ENCODE measurements at places on chromosomes 13 and 19.

DNA sequence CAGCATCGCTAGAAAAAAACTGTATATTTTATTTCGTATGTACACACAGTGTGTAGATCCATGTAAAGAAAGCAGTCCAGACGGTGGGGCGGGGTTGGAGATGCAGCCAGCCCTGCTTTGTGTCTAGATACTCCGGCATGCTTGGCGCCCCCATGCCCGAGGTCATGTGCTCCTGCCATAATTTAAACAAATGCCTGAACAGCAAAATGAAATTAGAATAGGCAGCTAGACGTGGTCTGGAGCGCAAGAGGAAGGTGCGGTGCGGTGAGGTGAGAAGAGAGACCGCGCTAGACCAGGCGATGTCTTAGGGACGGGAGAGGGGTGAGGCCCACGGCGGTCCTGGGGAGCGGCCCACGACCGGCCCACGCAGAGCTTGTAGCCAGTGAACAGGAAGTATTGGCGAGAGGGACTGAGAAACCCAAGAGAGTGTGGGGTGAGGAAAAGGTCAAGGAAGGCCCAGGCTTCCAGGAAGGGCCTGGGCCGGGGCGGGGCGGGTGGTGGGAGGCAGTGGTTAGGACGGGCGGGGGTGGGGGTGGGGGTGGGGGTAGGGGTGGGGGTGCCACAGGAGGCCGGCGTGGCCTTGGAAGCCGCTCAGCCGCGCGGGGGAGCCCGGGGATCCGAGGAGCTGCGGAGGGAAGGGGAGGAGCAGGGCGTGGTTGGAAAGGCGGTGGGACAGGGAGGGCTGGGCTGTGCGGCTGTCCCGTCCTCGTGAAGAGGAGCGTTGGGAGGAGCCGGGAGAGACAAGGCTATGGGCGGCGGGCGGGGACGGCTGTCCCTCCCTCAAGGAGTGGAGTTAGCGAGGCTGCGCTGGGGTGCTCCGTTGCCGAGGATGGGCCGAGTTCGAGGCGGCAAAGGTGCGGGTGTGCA, 254.7 kb upstream of the SGCG start:
- DNase-seq = peak; percentile 82

- DNase-seq = no peak
These were observed 43.5 kb upstream of the PCCA start for GRCh38 chr13:100045355-100045754.

DNA sequence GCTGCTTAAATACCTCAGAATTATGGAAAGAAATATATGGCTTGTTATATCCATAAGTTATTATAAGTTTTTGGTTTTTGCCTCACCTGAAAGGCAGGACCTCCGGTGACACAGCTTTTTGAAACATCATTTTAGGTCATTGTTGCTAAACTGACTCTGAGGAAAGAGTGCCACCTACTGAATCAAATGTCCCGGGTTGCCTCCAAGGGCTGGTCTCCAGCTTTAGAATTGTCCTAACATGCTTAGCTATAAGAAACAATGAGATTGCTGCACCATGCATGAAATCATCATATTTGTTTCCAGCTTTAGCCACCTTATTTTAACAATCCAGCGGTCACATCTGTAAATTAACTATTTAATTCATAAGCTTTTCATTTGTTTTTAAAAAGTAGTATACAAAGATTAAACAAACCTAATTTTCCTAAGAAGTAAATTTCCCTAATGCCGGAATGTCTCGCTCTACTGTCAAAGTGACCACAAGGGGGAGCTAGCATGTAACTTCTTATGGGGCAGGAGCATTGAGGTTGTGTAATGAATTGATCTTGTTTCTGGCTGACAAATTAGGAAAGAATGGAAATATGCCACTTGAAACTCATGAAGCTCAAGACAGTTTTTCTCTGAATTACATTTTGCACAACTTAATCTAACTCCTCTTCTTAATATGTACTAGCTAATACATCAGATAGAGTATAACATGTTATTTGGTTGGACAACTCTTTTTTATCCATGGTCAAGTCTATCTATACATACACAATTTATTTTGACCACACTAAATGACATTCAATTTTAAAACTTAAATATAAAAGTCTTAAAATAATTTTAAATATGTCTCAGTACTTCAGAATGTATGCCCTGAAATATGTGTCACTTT, 6.7 kb upstream of the PCDH17 start:
- DNase-seq = peak; percentile 90

DNA sequence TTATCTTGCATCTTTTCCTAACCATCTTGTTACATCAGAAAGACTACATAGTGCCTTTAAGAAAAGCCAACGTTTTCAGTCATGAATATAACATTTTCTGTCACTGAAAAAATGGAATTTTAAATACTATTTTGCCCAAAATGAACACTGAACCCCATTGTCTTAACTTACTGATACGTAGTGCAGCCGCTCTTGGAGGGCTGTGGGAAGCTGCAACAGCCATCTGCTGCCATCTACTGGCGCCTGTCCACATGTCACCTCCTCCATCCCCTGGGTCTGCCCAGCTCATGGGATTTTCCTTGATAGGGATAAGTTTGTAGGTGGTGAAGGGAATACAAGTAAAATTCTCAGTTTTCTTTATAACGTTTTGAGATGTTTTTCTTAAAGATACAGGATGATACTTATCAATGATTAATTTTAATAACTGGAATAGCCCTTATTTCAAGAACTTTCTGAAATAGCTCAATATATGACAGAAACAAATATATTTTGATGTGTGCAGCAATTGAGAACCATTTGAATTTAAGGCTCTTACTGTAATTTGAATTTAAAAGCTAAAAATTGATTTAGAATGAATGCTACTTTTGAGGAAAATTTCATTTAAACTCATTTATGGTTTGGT, 73.7 kb downstream of the GGACT start:
- DNase-seq = peak; percentile 91

DNA sequence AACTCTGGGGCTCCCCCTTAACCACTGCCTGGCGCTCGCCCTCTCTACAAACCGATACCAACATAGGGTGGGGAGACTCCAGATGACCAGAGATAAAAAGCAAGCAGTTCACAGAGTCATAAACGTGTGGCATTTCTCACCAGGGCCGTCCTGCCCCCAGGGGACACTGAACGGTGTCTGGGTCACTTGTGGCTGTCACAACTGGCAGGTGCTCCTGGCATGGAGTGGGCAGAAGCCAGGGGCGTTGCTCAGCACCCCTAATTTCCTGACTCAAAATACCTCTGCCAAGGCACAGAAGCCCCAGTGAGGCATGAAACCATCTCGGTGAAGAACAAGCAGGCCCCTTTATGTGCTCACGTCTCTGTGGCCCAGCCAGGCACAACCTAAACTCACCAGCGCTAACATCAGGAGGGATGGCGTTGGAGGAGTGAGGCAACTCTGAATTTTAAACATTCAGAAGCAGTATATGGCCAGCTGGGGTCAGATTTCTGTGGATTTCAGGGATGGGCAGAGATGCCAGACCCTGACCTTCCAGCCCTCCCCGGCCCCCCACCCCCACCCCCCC, 1.8 kb downstream of the PIP5K1C start:
- no peak for DNase-seq

- DNase-seq = no peak
These were observed 79.4 kb upstream of the FNDC3A start for GRCh38 chr13:48896312-48896711.

DNA sequence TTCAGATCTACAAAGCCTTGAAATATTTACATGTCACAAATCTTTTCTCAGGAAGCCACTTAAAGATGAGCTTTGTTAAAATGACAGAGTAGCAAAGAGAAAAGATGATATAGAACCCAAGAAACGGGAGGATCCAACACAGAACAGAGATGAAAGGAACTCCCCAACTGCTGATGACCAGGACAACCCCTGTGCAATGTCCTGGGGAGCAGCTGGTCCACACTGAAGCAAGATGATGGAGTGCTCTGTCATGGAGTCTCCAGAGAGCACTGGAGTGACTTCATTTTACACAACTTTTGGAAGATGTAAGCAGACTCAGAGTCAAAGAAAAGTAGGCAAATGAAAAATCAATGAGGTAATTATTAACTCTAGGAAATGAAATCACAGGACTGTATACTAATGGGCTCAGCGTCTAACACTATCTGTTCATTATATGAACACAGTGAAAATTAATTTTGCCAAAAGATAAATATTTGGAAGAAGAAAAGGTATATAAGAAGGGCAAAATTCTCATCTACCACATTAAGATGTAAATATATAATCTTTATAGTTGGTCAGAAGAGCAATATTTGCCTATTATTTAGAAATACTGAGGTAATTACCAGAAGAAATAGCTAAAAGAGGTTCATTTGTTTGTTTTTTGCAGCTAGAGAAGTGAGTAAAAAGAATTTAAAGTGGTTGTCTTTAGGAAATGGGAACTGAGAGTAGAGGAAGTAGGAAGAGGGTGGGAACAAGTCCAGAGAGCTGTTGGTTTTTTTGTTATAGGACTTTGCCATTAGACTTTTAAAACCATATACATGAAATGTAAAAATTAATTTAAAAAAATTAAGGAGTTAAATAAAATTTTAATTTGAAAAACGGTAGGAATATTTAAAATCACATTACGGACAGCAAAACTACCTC, 30.5 kb downstream of the MTRF1 start:
- DNase-seq = no peak

- DNase-seq = peak; percentile 68
These were observed 191.8 kb upstream of the NBEA start for GRCh38 chr13:34750078-34750931.

DNA sequence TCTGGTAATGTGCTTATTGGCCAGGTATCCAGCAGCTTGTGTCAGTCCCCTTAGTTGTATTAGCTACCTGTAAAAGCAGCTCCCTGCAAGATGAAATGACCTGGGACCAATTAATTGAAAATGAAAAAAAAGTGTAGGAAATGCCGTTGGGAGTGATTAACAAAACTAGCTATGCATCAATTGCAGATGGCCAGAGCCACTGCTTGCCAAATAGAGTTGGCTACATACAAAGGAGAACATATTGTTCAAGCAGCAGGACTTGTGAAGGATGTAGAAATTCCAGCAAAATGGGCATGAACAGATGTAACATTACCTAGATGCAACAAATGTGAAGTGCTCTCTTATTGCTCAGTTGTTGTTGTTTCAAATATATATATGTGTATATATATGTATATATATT, 300.5 kb downstream of the PCDH17 start:
- no peak for DNase-seq

GRCh38 chr13:87234981-87235380, 436.2 kb upstream of the SLITRK5 start:
- DNase-seq = no peak

DNA sequence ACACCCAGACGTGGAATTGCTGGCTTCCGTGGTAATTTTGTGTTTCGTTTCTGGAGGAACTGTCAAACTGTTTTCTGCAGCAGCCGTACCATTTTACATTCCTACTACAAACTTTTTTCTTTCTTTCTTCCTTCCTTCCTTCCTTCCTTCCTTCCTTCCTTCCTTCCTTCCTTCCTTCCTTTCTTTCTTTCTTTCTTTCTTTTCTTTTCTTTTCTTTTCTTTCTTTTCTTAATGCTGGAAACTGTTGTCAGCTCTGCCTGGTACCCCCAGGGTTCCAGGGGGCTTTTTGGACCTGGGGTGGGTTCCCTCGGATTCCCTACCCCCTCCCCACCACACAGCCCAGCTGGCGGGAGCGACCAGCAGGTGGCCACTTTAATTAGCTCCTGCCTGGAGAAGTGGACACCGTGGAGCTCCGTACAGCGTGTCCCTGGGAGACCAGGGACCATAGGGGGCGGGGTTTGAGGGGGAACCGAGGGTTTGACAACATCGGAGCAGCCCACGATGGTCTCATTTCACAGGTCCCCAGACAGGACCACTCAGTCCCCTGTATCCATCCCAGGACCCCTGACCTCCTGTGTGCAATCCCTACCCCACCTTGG, 24.4 kb downstream of the CELF5 start:
- DNase-seq = no peak

- DNase-seq = peak; percentile 86
These were observed 25.1 kb downstream of the ELF1 start for GRCh38 chr13:40993987-40994386.

DNA sequence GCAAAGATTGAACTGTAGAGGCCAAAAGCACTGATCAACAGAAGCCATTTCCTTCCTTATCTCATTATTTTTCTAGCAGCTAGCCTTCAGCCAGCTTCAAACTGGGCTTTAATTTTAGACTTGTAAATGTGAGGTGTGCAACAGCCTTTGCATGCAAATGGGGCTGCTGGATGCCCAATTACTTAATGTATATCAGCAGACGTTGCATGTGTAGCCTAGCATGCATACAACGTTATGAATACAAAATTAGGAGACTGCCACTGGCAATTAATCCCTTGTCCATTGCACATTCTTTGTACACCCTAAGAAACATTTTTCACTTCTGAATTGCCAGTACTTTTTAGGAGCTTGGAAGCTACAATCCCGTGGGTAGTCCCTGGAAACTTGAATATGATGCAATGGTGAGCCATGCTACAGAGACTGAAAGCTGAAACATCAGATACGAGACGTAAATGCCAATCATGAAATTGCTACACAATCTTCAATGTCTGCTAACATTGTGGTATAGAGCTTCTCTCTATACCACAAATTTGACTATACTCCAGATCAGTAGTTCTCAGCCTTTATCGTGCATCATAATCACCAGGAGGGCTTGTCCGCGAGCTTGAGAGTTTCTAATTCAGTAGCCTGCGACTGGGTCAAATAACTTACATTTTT, 20.2 kb downstream of the EPSTI1 start:
- no peak for DNase-seq

- no peak for DNase-seq
These were observed 66.7 kb upstream of the ZNF536 start for GRCh38 chr19:30305346-30306060.

DNA sequence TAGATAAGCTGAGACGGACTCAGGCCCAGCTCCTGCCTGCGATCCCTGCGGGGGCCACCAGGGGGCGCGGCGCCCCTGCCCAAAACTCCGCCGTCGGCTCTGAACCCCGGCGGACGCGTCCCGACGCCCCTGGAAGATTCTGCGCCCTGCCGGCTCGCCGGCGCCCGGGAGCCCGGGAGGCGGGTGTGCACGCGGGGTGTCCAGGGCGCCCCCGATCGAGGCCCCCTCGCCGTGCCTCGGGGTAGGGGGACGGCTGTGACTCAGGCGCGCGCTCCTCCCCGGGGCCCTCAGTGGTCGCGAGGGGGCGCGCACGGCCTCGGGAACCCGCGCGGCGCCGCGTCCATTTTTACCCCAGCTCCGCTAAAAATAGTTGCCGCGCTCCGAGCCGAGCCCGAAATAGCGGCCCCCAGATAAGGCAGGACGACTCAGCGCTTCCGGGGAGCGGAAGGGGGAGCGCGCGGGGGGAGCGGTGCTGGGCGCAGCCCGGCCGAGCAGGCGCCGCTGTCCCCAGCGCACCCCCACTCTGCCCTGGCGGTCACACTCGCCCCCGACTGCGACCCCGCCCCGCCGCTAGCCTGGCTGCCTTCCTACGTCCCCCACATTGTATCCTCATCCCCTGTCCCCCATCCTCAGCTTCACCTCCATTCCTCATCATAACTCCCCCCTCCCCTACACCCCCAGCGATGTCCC, 16.0 kb upstream of the ERCC1 start:
- peak; percentile 76 for DNase-seq

- DNase-seq = peak; percentile 14
These were observed 361.6 kb upstream of the PCDH20 start for GRCh38 chr13:61777271-61777670.

- no peak for DNase-seq
These were observed 3.1 kb downstream of the PPP1R14A start for GRCh38 chr19:38252941-38253691.

GRCh38 chr19:12126707-12127106, 13.4 kb downstream of the ZNF20 start:
- peak; percentile 64 for DNase-seq
